Stimulated activated CD4-positive, alpha-beta T cell treated with anti-CD3 and anti-CD28 coated beads, Interleukin-4, amount 100 ng/mL, for 48 hours (primary cell): ENCODE measurements at places on chromosomes 12 and 14.

- no peak for DNase-seq
Measured at GRCh38 chr14:92579244-92579936, 65.8 kb downstream of the RIN3 start.

DNA sequence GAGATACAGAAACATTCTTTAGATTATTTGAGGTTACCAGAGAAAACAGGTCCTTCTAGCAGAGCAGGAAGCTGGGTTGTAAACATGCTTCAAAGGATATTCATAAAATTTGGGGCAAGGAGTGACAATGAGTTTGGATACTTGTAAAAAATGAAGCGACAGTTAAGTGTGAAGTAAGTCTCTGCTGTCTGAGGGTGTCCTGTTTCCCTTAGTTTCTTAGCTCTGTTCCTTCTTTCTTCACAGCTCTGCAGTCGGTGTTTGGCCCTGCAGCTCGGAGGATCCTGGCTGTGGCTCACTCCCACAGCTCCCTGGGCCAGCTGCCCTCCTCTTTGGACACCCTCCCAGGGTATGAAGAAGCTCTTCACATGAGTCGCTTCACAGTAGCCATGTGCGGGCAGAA lies 10.8 kb downstream of the TMEM52B start:
- no peak for DNase-seq

DNA sequence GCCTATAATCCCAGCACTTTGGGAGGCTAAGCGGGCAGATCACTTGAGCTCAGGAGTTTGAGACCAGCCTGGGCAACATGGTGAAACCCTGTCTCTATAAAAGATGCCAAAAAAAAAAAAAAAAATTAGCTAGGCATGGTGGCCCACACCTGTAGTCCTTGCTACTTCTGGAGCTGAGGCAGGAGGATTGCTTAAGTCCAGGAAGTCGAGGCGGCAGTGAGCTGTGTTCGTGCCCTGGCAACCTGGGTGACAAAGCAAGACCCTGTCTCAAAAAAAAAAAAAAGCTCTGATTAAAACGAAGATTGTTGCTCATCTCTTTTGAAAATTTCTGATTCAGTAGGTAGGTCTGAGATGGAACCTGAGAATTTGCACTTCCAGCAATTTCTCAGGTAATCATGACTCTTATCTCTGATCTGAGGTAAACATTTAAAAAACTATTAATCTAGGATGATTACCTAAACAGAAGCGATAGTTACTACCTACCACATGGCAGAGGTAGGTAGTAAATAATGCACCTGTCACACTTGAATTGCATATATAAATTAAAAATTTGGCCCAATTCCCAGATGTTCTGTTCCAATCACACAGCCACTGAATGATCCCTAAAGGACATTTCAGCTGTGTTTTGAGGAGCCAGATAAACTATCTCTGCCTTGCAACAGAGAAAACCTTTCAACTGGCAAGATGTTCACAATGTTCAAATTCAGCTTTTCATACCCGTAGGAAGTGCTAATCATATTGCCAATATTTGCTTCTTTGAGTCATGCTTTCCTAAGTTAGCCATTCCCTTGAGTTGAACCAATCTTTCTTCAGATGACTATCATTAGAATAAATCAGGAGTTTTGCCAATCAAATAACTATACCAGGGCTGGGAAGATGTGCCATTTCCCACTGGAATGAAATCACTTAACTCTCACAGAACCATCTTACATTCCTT lies 4.2 kb upstream of the TEP1 start:
- DNase-seq: no peak

GRCh38 chr12:118446247-118446646 lies 69.9 kb downstream of the SUDS3 start:
- no peak for DNase-seq

DNA sequence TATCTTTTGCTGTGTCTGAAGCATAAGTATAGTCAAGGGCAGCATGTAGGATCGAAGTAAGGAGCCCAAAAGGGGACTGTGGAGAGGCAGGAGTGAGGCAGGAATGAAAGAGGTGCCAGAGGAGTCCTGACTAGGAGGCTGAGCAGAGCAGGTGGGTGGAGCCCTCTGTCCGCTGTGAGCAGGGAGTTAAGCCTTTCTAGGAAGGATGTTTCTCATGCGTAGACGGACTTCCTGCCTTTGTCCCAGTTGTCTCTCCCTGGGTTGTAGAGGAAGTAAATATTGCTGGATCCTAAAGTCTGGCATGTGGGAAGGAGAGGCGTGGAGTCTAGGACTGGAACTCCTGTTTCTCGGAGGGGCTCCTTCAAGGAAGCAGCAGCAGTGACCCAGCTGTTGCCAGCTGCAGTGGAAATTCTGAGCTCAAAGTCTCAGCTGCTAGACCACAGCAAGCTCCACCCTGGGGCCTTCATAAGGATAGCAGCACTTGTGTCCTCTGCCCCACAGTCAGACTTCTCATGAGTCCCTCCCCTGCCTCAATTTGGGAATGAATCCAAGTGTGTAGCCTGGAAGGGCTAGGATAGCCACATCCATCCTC lies 44.0 kb downstream of the RBMS2 start:
- no peak for DNase-seq

DNA sequence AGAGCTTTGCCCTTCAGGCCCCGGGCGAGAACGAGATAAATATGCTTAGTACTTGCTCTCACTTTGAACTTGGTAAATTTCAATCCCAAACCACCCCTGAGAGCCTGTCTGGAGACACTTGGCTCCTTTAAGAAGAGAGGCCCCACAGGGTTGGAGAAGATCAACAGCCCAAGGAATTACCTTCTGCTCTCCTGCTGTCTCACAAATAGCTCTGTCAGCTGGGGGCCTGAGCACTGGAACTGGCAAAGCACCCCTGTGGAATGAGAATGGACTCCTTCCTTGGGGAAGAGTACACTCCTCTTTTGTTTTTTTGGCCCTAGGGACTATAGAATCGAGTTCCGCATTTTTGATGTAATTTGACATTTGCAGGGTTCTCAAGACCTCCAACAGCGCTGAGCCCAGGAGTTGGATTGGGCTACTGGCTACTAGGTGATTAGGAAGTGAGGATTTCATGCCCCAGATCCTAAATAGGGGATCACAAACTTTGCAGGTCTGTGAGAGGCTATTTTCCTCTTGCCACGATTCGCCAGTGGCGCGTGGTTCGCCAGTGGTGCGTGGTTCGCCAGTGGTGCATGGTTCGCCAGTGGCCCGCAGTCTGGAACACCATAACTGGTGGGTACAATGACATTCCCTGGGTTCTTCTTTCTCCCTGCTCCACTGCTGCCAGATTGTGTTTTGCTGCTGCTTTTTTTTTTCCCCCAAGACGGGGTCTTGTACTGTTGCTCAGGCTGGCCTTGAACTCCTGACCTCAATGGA lies 17.8 kb upstream of the MEG3 start:
- no peak for DNase-seq

- no peak for DNase-seq
Measured at GRCh38 chr12:12714276-12715021, 2.7 kb upstream of the CDKN1B start.

GRCh38 chr14:99753225-99754140 lies 39.7 kb upstream of the EML1 start:
- no peak for DNase-seq

DNA sequence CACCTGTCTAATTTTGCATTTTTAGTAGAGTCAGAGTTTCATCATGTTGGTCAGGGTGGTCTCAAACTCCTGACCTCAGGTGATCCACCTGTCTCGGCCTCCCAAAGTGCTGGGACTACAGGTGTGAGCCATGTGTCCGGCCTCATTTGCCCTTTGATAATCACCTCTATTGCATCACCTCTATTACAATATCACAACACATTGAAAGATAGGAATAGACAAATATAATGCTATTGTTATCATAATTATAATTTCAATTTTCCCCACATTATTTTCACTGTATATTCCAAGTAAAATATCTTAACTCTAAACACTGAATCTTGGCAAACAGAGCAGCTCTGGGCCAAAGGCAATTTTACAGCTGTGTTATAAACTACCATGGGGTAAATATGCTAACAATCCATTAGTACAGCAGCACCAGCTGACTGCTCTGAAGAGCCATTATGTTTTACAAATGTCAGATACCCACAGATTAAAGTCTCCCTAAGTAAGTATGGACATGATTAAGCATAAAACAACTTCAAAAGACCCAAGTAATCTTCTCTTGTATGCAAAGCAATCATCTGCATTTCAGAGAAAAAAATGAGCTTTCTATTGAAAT lies 173.2 kb downstream of the MED13L start:
- DNase-seq: no peak

- no peak for DNase-seq
Measured at GRCh38 chr12:45535610-45536180, 193.8 kb upstream of the ARID2 start.

- no peak for DNase-seq
Measured at GRCh38 chr12:92756898-92757596, 54.3 kb downstream of the PLEKHG7 start.

DNA sequence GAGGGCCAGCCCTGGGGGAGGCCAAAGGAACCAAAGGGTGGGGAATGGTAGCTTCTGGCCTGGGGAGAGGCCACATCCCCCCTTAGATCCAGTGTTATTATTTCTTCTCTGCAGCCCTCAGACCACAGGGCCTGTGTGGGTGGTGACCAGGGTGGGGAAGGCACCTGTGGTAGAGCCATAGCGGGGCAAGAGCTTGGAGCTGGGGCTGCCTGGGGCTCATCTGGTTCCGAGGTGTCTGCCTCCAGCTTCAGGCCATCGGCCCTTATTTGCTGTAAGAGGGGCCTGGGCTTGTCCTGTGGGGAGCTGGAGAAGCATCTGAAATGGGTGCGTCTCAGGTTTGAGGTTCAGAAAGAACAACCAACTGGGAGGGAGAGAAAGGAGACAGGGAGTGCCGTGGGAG lies 2.1 kb upstream of the B3GNT4 start:
- no peak for DNase-seq

GRCh38 chr14:100291305-100292075 lies 14.8 kb downstream of the SLC25A29 start:
- no peak for DNase-seq

DNA sequence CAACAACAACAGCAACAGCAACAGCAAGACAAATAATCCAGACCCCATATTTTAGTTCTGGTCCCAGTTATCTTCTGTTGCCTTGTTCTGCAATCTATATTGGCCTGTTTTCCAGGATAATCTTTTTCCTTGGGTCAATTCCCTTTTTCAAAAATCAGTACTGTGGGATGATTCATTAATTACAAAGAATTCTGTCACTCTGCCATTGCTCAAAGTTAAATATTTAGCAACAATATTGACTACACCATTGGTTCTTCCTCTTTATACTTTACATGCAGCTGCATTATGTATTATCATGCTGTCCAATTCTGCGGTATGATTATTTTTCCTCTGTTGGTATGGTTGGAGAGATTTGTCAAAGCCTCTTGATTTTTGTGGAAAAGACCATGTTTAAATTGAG lies 10.1 kb upstream of the GALNT8 start:
- no peak for DNase-seq

DNA sequence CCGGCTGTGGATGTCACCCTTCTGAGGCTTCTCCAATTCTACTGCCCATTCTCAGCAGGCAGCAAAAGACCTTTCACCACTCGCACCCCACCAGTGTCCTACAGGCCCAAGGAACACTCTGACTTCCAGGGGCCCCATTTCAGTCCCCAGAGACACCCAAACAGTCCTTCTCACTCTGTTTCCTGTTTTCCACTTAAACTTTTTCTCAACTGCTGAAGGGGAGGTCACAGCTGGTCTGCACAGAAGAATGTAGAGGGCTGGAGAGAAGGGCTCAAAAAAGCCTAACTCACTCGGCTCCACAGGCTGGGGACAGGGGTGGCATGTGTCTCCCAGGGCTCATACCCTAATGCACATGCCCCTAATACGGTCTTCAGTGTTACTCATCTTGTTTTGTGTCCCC lies 4.2 kb upstream of the DTX1 start:
- no peak for DNase-seq

- no peak for DNase-seq
Measured at GRCh38 chr12:64469455-64470142, 17.7 kb downstream of the TBK1 start.

GRCh38 chr14:90602088-90602687 lies 205.4 kb downstream of the CALM1 start:
- no peak for DNase-seq

- no peak for DNase-seq
Measured at GRCh38 chr12:70520847-70521246, 116.4 kb downstream of the PTPRB start.
